ENCODE measurements at places on chromosomes 13 and 19. TPM values are rescaled to one million over a fixed set of nuclear protein-coding genes. Genes with fewer than 3 reads are reported as not detected.
A peak's percentile ranks its signal among the peaks of the same experiment; 100 is the strongest.

DNA sequence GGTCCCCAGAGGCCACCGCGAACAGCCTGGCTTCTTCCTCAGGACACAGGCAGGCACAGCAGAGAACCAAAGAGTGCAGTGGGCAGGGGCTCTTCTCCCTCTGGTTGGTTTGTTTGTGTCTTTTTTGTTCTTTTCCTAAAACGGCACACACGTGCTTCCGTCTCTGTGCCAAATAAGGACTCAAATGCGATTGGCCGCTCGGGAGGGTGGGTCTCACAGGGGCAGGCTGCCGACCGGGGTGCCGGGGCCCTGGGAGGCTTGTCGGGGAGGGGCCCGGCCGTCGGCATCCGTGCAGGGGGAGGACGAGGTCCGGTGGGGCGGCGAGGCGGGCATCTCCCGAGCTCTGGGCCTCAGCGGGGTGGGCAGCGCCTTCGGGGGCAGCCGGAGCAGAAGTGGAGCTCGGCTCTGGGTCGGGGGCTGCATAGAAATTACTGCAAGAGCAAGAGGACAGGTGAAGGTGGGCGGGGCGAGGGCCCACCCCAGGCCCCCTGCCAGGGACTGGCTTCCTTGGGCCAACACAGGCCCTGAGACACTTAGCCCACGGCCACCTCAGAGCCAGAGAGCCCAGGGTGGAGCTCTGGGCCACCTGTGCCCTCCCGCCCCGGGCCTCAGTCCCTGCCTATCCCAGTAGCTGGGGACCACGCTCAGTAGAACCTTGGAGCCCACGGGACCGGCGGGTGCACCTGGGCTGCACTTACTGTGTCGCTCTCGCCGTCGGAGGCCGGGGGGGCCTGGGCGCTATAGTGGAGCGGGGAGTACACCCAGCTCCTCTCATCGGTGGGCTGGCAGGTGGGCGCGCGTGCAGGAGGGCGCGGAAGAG is 6.4 kb upstream of the CACTIN start:
- no peaks in the 10 kb centered on the region for H3K4me1 ChIP-seq
- no peak overlapping the region for H3K4me3 ChIP-seq
- no peaks in the 10 kb centered on the region for H3K27me3 ChIP-seq
- H3K36me3 ChIP-seq = peaks cover 20% of the 10 kb centered on the region
- no peak overlapping the region for H3K27ac ChIP-seq

The SPACA7 gene
- not detected for polyA plus RNA-seq

- H3K27ac ChIP-seq = no peak overlapping the region
- H3K4me3 ChIP-seq = no peak overlapping the region
- peaks cover 2% of the 10 kb centered on the region for H3K4me1 ChIP-seq
- no peak for DNase-seq
These were observed 132.8 kb upstream of the SPRY2 start for GRCh38 chr13:80473695-80474094.

DNA sequence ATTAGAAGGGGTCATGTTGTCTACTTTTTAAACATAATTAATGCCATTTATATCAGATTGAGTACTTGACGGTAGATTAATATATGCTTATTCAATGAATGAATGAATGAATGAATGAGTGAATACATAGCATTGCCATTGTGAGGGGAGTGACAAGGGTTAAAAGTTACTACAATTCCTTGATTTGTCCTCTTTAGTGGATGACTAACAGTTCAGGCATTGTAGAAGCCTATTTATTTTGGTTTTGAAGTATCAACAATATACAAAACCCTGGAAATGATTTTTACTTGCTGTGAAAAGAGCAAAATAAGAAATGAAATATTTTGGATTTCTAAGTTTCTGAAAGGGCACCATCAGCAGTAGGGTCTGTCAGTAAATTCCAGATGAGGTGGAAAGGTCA is 122.7 kb downstream of the CYSLTR2 start:
- H3K27me3 ChIP-seq = no peaks in the 10 kb centered on the region
- no peak for DNase-seq
- no peak overlapping the region for H3K4me3 ChIP-seq
- H3K4me1 ChIP-seq = no peaks in the 10 kb centered on the region
- H3K36me3 ChIP-seq = no peaks in the 10 kb centered on the region

The ZNF765 gene
- polyA plus RNA-seq = 3.6 TPM

- H3K27me3 ChIP-seq = no peaks in the 10 kb centered on the region
- no peak overlapping the region for H3K4me3 ChIP-seq
- H3K27ac ChIP-seq = no peak overlapping the region
- no peaks in the 10 kb centered on the region for H3K4me1 ChIP-seq
- no peaks in the 10 kb centered on the region for H3K36me3 ChIP-seq
- no peak for DNase-seq
These were observed 18.0 kb upstream of the RBM26 start for GRCh38 chr13:79423801-79424642.

DNA sequence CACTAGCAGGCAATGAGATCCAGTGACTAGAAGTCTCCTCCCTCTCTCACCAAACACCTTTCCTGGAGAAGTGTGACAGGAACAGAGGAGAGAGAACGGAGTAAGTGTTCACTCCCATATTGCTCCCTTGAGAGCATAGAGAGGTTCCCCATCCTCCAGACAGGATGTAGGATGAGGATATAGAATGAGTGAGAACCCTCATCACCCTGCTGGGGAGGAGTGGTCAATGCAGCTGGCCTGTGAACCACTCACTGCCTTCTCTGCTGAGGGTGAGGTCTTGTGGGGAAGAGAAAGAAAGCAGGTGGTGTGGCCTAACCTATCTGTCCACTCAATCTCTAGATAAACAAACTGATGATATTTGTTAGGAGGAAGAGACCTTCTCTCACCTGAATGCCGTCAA is 386.6 kb downstream of the PCDH20 start:
- H3K4me3 ChIP-seq = no peak overlapping the region
- DNase-seq = no peak
- H3K36me3 ChIP-seq = no peaks in the 10 kb centered on the region
- no peaks in the 10 kb centered on the region for H3K4me1 ChIP-seq
- H3K27ac ChIP-seq = no peak overlapping the region
- H3K27me3 ChIP-seq = no peaks in the 10 kb centered on the region

The KLK5 gene
- not detected for polyA plus RNA-seq

The CACNG8 gene
- polyA plus RNA-seq = 0.03 TPM

GRCh38 chr13:66661336-66661735 is 568.8 kb downstream of the PCDH9 start:
- no peaks in the 10 kb centered on the region for H3K4me1 ChIP-seq
- no peak overlapping the region for H3K27ac ChIP-seq
- DNase-seq = no peak
- no peaks in the 10 kb centered on the region for H3K36me3 ChIP-seq
- no peaks in the 10 kb centered on the region for H3K27me3 ChIP-seq

DNA sequence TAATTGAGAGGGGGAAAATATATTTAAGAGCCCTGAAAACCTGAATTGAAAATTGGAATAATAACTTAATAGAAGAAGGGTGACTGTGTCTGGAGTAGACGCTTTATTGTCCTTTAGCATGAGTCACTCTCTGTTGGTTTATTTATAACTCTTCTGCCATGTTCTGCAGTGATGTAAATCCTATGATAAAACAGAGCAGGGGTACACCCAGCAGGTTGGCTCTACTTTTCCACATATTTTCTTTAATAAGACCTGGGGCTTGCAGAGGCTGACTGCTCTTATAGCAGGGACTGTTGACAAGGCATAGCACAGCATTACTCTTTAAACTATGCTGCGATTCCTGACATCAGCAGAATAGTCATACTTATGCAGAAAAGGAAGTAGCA is 389.9 kb upstream of the PCDH9 start:
- no peak overlapping the region for H3K4me3 ChIP-seq
- H3K27ac ChIP-seq = no peak overlapping the region
- no peaks in the 10 kb centered on the region for H3K27me3 ChIP-seq
- no peaks in the 10 kb centered on the region for H3K36me3 ChIP-seq

DNA sequence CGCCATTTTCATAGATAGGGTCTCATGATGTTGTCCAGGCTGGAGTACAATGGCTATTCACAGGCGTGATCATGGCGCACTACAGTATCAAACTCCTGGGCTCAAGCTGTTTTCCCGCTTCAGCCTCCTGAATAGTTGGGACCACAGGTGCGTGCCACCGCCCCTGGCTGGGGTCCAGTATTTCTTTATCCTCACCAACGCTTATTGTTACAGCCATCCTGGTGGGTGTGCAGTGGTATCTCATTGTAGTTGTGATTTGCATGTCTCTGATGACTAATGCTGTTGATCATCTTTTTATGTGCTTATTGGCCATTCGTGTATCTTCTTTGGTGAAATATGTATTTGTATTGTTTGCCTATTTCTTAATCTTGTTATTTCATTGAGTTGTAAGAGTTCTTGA is 49.0 kb downstream of the SIPA1L3 start:
- H3K27me3 ChIP-seq = no peaks in the 10 kb centered on the region
- no peaks in the 10 kb centered on the region for H3K36me3 ChIP-seq

The IL17D gene
- not detected for polyA plus RNA-seq

DNA sequence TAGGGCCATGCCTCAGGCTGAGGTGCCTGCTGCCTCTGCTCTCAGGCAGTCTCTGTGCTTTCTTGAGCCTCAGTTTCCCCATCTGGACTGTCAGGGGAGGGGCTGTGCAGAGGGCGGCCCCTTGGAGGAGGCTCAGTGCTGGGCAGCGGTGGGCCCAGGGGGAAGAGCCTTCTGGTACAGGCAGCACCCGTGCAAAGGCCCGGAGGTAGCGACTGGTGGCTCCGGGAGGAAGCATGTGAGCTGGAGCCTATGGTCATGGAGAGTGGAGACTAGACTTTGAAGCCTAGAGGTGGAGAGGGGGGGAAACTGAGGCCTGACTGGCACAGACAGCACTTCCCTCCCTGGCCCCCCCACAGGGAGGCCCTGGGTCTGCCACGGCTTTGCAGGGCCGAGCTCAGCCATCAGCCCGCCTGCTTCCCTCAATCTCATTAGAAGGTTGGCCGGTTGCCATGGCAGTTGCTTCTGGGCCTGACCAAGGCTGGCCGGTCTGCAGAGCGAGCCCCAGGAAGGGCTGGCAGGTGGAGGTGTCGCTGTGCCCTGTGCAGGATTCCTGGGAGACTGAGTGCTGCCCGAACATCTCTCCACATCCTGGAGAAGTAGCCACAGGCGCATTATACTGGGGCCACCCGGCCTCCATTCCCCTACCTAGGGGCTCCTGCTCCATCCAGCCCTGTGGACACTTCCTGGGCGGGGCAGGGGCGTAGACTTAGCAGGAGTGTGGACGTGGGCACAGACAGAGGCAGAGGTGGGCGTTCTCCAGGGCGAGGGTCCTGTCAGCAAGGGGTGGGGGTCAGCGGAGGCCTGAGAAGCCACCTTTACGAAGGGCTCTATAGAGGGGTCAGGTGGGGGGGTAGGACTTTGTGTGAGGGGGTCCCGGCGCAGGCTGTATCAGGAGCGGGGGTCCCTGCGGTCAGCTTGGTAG is 53.2 kb downstream of the CRTC1 start:
- DNase-seq = no peak
- no peaks in the 10 kb centered on the region for H3K36me3 ChIP-seq
- no peaks in the 10 kb centered on the region for H3K27me3 ChIP-seq
- peaks cover 24% of the 10 kb centered on the region for H3K4me1 ChIP-seq

- peaks cover 82% of the 10 kb centered on the region for H3K4me1 ChIP-seq
- peaks cover 5% of the 10 kb centered on the region for H3K36me3 ChIP-seq
- H3K27me3 ChIP-seq = no peaks in the 10 kb centered on the region
- no peak for DNase-seq
- H3K4me3 ChIP-seq = no peak overlapping the region
- H3K27ac ChIP-seq = peak overlapping the region; percentile 89
These were observed 5.1 kb downstream of the EGLN2 start for GRCh38 chr19:40803857-40804782.

The LEUTX gene
- not detected for polyA plus RNA-seq

DNA sequence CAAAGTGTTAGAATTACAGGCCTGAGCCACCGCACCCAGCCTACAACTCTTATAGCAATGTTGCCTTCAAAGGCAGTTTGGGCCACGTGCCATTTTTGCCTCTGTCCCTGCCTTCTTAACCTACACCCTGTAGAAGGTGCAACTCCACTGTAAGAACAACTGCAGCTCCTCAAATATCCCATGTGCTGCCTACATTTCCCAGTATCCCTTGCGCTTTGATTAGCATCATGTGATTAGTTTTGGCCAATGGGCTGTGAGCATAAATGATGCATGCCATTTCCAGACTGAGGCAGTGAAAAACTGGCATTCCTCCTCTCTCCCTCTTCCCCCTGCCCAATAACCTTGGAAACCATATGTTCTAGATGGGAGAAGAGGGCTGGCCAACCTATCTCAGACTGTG is 75.2 kb upstream of the MRI1 start:
- no peaks in the 10 kb centered on the region for H3K27me3 ChIP-seq
- H3K4me3 ChIP-seq = no peak overlapping the region
- no peaks in the 10 kb centered on the region for H3K4me1 ChIP-seq
- no peak for DNase-seq
- H3K36me3 ChIP-seq = no peaks in the 10 kb centered on the region

- no peaks in the 10 kb centered on the region for H3K36me3 ChIP-seq
- H3K4me3 ChIP-seq = no peak overlapping the region
These were observed 18.7 kb upstream of the AMER2 start for GRCh38 chr13:25190771-25191170.

GRCh38 chr13:94617389-94618000 is 15.8 kb downstream of the GPR180 start:
- H3K36me3 ChIP-seq = peaks cover 23% of the 10 kb centered on the region
- H3K4me3 ChIP-seq = no peak overlapping the region
- H3K27me3 ChIP-seq = no peaks in the 10 kb centered on the region
- no peak overlapping the region for H3K27ac ChIP-seq
- no peaks in the 10 kb centered on the region for H3K4me1 ChIP-seq

DNA sequence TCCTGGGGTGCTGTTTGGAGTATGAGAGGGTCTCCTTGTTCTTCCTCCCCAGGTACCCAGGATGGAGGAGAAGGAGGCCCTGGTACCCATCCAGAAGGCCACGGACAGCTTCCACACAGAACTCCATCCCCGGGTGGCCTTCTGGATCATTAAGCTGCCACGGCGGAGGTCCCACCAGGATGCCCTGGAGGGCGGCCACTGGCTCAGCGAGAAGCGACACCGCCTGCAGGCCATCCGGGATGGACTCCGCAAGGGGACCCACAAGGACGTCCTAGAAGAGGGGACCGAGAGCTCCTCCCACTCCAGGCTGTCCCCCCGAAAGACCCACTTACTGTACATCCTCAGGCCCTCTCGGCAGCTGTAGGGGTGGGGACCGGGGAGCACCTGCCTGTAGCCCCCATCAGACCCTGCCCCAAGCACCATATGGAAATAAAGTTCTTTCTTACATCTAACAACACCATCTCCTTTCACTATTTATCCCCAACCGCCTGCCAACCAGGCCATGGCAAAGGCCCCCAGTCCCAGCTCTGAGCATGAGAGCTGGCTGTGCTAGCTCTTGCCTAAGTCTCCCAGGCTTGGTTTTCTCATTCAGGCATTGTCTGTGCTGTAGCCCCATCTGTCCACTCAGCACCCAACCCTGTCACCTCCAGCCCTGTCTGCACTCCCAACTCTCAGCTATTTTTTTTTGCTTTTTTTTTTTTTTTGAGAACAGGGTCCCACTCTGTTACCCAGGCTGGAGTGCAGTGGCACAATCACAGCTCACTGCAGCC is 11.2 kb downstream of the DKKL1 start:
- H3K27ac ChIP-seq = no peak overlapping the region
- no peaks in the 10 kb centered on the region for H3K4me1 ChIP-seq
- DNase-seq = peak; percentile 37
- no peaks in the 10 kb centered on the region for H3K27me3 ChIP-seq
- H3K36me3 ChIP-seq = no peaks in the 10 kb centered on the region

The PSG4 gene
- not detected for polyA plus RNA-seq

The ZNF507 gene
- polyA plus RNA-seq = 2.1 TPM

- no peak overlapping the region for H3K4me3 ChIP-seq
- H3K36me3 ChIP-seq = no peaks in the 10 kb centered on the region
- no peaks in the 10 kb centered on the region for H3K27me3 ChIP-seq
- H3K4me1 ChIP-seq = no peaks in the 10 kb centered on the region
These were observed 393.7 kb downstream of the GPC6 start for GRCh38 chr13:93620181-93620765.

Measured in sigmoid colon (tissue), 7 donors.